ENCODE measurements at places on chromosomes 13 and 19.
A peak's percentile ranks its signal among the peaks of the same experiment; 100 is the strongest.

DNA sequence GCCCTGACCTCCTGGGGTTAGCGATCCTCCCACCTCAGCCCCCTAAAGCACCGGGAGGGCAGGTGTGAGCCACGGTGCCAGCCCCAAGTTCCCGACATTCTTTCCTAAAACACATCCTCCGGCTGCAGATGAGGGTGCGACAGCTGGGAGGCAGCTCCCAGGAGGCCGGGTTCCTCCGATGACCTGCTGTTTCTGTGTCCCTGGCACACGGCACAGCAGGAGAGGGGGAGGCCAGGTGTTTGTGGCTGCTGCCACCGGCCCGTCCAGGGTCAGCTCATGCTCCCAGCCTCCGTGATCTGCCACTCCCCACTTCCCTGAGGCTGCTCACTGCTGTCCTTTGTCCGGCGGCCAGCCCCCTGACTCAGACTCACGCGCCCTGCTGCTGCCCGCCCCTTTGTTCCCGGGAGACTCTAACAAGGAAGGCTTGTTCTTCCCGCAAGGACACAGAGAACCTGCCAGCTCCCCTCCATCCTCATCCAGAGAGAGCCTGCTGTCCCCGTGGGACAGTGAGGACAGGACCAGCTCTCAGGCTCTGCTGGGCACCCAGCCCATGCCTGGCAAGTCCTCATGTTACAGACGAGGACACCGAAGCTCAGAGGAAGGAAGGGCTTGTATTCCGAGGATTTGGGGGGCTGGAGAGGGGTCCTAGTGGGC is 10.6 kb upstream of the MADCAM1 start:
- no peak for DNase-seq

- DNase-seq, result no peak
Measured at GRCh38 chr13:41613984-41614661, 156.8 kb downstream of the RGCC start.

GRCh38 chr19:44869733-44870470 is 21.2 kb upstream of the TOMM40 start:
- no peak for DNase-seq

GRCh38 chr13:33316890-33317289 is 31.3 kb upstream of the STARD13 start:
- DNase-seq, result no peak

GRCh38 chr19:11137542-11138384 is 17.8 kb downstream of the SPC24 start:
- DNase-seq, result peak; percentile 57

DNA sequence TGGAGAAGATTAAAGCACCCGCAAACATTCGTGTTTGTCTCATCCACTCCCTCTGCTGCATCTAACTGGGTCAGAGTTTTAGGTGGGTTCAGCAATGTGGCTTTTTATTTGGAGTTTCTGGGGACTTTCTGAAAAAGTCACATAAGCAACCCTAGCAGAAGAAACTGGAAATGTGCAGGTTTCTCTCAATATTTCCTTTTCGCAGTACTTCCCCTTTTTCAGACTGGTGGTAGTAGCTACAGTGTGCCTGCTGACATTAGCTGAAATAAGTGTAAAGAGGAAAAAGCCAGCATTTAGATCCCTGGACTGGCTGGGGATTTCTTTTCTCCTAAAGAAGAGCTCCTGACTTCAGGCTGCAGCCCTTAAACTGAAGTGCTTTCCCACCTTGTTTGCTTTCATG is 15.9 kb upstream of the OLFM4 start:
- no peak for DNase-seq

Data from CD4-positive, alpha-beta T cell treated with Interleukin-4 for 4 hours (primary cell).